Adrenal gland (tissue), 19 donors: ENCODE measurements at places on chromosomes 2 and 18. TPM values are rescaled to one million over a fixed set of nuclear protein-coding genes. Genes with fewer than 3 reads are reported as not detected.

- peaks cover 4% of the 10 kb centered on the region for H3K4me1 ChIP-seq
- no peak for DNase-seq
- no peaks in the 10 kb centered on the region for H3K27me3 ChIP-seq
- H3K36me3 ChIP-seq, result no peaks in the 10 kb centered on the region
- H3K27ac ChIP-seq, result no peak overlapping the region
These were observed 13.4 kb upstream of the MAP3K2 start for GRCh38 chr2:127400897-127401756.

DNA sequence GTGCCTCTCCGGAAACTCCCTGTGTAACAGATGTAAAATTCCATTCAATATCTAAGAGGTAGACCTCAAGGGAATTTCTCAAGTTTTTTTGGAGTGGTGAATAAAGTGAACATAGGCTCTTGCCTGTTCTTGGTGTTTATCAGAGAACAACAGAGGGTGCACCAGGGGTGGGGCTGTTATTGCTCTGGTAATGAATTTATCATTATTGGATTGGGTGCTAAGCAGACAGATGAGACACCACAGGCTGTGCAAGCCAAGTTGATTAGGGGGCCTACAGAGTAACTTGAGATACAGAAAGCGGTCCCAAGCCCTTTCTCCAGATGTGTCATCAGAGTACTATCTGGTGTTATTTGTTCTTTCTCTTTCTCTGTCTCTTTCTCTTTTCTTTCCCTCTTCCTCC lies 286.3 kb downstream of the OSR1 start:
- no peaks in the 10 kb centered on the region for H3K4me1 ChIP-seq
- H3K27ac ChIP-seq, result no peak overlapping the region
- DNase-seq, result no peak
- no peaks in the 10 kb centered on the region for H3K36me3 ChIP-seq

DNA sequence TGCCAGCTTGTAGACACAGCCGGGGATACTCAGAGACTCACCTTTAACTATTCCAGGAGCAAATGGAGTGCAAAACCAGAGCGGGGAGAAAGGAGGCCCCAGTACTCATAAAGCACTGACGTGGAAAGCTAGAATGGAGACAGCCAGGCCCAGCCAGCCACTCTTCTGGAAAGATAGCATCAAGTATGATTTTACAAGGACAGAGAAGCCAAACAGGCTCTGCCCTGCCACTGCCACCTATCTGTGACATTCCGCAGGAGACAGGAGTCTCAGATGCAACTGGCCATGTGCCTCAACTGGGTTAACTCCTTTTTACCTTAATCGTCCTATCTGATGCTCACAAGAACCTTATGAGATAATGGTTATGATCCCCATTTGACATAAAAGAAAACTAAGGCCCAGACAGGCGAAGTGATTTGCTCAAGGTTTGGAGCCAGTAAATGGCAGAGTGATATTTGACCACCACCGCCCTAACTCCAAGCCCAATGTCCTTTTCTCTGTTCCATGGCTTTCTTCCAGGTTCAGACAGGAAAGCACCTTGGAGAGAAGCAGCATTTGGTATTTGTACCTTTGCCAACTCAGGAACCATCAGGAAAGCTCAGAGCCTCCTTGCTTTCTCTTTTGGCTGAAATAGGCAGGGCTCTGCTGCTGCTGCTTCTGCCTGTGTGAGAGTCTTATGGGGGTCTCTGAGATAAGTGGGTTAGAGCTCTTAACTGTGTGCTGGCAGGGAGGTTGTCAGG lies 15.6 kb downstream of the KIF3C start:
- H3K27me3 ChIP-seq, result no peaks in the 10 kb centered on the region
- no peaks in the 10 kb centered on the region for H3K4me1 ChIP-seq
- H3K27ac ChIP-seq, result peak overlapping the region; percentile 66
- no peaks in the 10 kb centered on the region for H3K36me3 ChIP-seq

DNA sequence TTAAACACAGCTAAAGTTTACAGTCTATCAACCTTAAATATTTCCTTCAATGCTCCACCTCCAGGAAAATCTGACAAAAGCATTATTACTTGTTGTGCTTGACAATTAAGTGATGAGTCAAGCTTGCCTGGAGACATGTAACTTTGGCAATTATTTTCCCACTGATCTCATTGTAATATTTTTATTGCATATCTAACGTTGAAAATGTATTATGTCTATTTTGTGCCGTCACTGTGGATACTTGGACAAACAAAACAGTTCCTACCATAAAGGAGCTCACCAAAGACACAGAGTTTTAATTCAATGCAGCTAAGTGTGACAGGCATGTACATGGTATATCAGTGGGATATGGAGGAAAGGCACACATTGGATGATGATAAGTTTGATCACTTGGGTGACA lies 24.7 kb downstream of the RNF103 start:
- H3K4me1 ChIP-seq, result no peaks in the 10 kb centered on the region
- no peak for DNase-seq
- H3K36me3 ChIP-seq, result peaks cover under 1% of the 10 kb centered on the region
- H3K4me3 ChIP-seq, result no peak overlapping the region
- no peak overlapping the region for H3K27ac ChIP-seq

DNA sequence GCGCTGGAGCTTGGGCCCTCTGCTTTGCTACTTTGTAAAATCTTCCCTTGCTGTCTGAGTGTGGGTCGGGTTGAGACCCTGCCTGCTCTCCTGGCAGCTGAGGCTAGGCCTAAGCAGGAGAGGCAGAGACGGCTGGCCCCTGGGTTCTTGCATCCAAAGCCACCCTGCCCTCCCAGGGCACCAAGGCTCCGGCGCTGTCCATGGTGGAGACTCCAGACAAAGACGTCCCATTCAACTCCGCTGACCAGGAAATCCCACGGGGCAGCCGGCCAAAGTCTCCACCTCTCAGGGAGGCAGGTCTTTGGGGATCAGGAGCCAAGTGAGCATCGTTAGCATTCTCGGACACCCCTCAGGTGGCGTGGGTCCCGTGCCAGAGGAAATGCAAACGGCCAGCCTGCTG lies 2.6 kb upstream of the PRLH start:
- no peak overlapping the region for H3K4me3 ChIP-seq
- H3K27me3 ChIP-seq, result no peaks in the 10 kb centered on the region

GRCh38 chr2:143451642-143452281 lies 322.5 kb downstream of the ARHGAP15 start:
- H3K36me3 ChIP-seq, result no peaks in the 10 kb centered on the region
- no peaks in the 10 kb centered on the region for H3K27me3 ChIP-seq
- no peaks in the 10 kb centered on the region for H3K4me1 ChIP-seq
- DNase-seq, result no peak
- no peak overlapping the region for H3K4me3 ChIP-seq

GRCh38 chr2:22801071-22801470 lies 583.9 kb upstream of the KLHL29 start:
- no peaks in the 10 kb centered on the region for H3K36me3 ChIP-seq
- no peaks in the 10 kb centered on the region for H3K27me3 ChIP-seq
- no peak overlapping the region for H3K4me3 ChIP-seq
- no peak overlapping the region for H3K27ac ChIP-seq
- no peaks in the 10 kb centered on the region for H3K4me1 ChIP-seq
- no peak for DNase-seq

- no peaks in the 10 kb centered on the region for H3K36me3 ChIP-seq
- H3K4me3 ChIP-seq, result no peak overlapping the region
- no peaks in the 10 kb centered on the region for H3K27me3 ChIP-seq
- no peaks in the 10 kb centered on the region for H3K4me1 ChIP-seq
- no peak for DNase-seq
- no peak overlapping the region for H3K27ac ChIP-seq
These were observed 45.4 kb upstream of the REG3G start for GRCh38 chr2:78980152-78980465.

DNA sequence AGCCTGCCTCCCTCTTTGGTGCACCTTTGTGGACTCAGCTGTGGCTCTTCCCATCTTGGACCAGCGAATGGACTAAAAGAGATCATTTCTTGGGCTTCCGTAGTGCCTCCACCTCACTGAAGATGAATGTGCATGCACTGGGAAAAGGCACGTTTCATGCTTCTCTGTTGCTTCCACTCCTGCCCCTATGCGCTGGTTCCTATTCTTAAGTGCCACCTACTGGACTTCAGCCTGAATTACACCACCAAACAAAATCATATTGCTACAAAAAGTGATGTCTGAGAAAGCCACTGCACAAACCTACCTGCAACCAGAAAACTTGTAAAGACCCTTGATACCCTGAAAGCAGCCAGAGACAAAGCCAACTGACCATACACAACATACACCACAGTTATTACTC lies 695.6 kb downstream of the TSN start:
- H3K27me3 ChIP-seq, result no peaks in the 10 kb centered on the region
- no peak for DNase-seq
- H3K4me3 ChIP-seq, result no peak overlapping the region
- no peak overlapping the region for H3K27ac ChIP-seq
- no peaks in the 10 kb centered on the region for H3K4me1 ChIP-seq

- DNase-seq, result no peak
- H3K4me1 ChIP-seq, result no peaks in the 10 kb centered on the region
- no peak overlapping the region for H3K4me3 ChIP-seq
- H3K36me3 ChIP-seq, result no peaks in the 10 kb centered on the region
These were observed 22.8 kb upstream of the MYO3B start for GRCh38 chr2:170155022-170155722.

GRCh38 chr2:189662669-189663226 lies 1.5 kb downstream of the ASNSD1 start:
- no peaks in the 10 kb centered on the region for H3K27me3 ChIP-seq
- no peak for DNase-seq
- H3K4me3 ChIP-seq, result no peak overlapping the region
- H3K27ac ChIP-seq, result no peak overlapping the region
- peaks cover 23% of the 10 kb centered on the region for H3K4me1 ChIP-seq

- H3K4me1 ChIP-seq, result no peaks in the 10 kb centered on the region
- H3K27ac ChIP-seq, result no peak overlapping the region
- no peak overlapping the region for H3K4me3 ChIP-seq
- no peak for DNase-seq
- H3K36me3 ChIP-seq, result no peaks in the 10 kb centered on the region
These were observed 79.6 kb upstream of the NYAP2 start for GRCh38 chr2:225319872-225320271.

DNA sequence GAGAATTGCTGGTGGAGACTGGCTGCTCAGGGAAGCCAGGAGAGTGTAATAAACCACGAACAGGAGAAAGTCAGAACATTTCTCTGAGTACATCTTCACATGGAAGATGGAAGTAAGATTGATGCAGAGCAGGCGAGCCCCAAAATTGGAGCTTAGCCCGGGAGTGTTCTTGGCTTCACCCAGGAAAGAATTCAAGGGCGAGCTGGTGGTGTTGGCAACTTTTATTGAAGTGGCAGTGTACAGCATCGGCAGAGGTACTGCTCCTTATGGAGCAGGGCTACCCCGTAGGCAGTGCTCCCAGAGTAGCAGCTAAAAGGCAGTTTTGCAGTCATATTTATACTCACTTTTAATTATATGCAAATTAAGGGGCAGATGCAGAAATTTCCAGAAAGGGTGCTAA lies 281.4 kb upstream of the MEX3C start:
- no peak for DNase-seq
- H3K27ac ChIP-seq, result no peak overlapping the region
- H3K36me3 ChIP-seq, result no peaks in the 10 kb centered on the region
- no peaks in the 10 kb centered on the region for H3K4me1 ChIP-seq
- H3K4me3 ChIP-seq, result no peak overlapping the region

- H3K36me3 ChIP-seq, result no peaks in the 10 kb centered on the region
- no peak for DNase-seq
- no peak overlapping the region for H3K4me3 ChIP-seq
- no peaks in the 10 kb centered on the region for H3K4me1 ChIP-seq
These were observed 620 bp downstream of the SLC14A1 start for GRCh38 chr18:45724601-45725000.

DNA sequence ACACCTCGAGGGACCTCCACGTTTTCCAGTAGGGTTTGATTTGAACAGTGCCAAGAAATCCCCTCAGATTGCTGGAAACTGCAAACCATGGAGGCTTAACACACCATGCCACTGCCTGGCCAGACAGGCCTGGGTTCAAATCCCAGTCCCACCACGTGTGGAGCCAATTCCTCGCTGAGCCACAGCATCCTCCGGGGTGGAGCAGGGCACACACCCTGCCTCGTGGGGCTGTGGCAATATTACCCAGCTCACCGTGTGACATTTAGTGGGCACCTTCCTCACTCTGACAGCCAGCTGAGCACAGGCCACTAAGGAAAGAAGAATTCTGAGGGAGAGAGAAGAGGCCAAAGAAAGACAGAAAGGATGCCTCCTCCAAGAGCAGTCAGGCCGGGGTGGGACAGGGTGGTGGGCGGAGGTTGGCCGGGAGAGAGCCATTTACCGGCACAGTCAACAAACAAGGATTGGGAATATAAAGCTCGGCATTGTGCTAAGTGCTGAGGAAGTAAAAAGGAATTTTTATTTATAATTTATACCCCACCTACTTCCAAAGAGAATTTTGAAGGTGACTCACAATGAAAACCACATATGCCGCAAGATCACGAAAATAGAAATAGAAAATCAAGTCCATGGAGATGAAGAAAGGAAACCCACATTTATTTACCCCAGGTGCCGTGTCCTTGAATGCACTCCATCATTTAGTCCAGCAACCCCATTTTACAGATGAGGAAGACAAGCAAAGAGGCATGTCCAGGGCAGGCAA lies 111.5 kb downstream of the MCFD2 start:
- H3K27ac ChIP-seq, result no peak overlapping the region
- H3K4me1 ChIP-seq, result peaks cover 15% of the 10 kb centered on the region
- DNase-seq, result no peak
- H3K36me3 ChIP-seq, result no peaks in the 10 kb centered on the region
- no peaks in the 10 kb centered on the region for H3K27me3 ChIP-seq

- H3K4me1 ChIP-seq, result no peaks in the 10 kb centered on the region
- no peak overlapping the region for H3K27ac ChIP-seq
- no peaks in the 10 kb centered on the region for H3K27me3 ChIP-seq
- H3K36me3 ChIP-seq, result no peaks in the 10 kb centered on the region
- no peak for DNase-seq
These were observed 16.7 kb downstream of the ARHGEF4 start for GRCh38 chr2:130853391-130853790.

DNA sequence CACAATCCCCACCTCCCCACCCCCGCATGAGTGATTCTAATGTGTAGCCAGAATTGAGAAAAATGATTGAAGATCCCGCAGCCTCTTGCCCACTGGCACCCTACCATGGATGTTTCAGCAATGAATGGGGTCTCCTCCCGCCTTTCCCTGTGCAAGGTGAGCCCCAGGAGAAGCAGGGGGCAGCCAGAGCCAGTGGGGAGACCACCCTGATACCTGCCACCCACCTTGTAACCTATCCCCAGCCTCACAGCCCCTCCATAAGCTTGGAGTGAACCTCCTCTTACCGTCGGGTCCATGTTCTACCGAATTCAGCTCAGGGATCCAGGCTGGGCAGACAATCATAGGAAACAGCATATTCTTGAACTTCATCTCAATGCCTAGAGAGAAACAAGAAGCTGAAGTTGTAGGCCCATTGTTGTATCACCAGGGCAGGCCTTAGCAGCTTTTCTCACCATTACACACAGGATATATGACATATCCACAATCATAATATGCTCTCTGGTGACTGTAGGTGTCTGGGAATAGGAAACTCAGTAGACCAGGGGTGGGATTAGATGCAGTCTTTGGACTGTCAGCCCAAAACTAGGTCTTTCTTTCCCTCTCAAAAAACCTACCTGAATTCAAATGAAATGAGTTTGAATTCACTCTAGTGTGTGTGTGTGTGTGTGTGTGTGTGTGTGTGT lies 30.9 kb downstream of the XDH start:
- H3K36me3 ChIP-seq, result no peaks in the 10 kb centered on the region
- DNase-seq, result no peak
- no peaks in the 10 kb centered on the region for H3K27me3 ChIP-seq
- no peak overlapping the region for H3K27ac ChIP-seq

GRCh38 chr2:43553341-43553855 lies 42.4 kb downstream of the THADA start:
- no peak overlapping the region for H3K27ac ChIP-seq
- no peak for DNase-seq
- H3K4me1 ChIP-seq, result no peaks in the 10 kb centered on the region
- no peak overlapping the region for H3K4me3 ChIP-seq
- no peaks in the 10 kb centered on the region for H3K27me3 ChIP-seq

SH3BP4 gene
- total RNA-seq, result 25.6 TPM

ACMSD gene
- total RNA-seq, result not detected

ENOSF1 gene
- total RNA-seq, result 104 TPM

ALLC gene
- not detected for total RNA-seq
